ENCODE measurements at places on chromosomes 6 and 20. TPM values are rescaled to one million over a fixed set of nuclear protein-coding genes. Genes with fewer than 3 reads are reported as not detected.

- no peak for DNase-seq
These were observed 45.2 kb upstream of the FANCE start for GRCh38 chr6:35406711-35407485.

DNA sequence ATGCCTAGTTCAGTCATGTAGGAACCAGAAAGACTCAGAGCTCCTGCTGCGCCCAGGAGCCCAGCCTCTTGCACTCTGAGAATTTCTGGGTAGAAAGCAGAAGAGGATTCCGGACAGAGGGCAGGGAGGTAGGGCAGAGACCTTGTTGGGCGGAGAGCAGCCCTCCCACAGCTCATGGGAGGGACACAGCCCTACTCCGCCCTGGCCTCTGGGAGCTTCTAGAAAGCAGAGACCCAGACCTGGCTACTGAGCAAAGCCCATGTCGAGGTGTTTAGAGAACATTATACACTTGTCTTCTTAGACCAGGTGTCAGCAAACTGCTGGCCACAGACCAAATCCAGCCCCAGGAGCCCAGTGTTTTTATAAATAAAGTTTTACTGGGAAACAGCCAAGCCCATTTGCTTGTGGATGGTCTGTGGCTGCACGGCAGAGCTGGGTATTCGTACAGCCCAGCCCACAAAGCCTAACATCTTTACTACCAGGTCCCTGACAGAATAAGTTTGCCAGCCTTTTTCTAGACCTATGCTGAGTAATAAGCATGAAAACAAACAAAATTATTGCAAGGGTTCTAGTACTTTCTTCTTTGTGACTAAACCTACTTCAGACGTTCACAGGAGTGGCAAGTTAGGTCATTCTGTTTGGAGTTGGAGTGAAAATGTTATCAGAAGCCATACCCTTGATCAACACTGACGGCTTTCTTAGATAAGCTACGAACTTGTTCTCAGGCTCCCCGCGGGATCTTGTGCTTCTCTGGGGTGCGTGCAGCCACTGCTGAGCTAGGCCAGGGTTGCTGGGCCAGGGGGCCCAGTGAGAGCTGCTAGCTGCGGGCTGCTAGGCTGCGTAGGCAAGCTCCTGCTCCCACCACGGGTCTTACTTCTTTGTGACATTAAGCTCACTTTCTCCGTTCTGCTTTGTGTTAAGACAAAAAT, 235.1 kb upstream of the FOXQ1 start:
- no peak for DNase-seq

- DNase-seq: no peak
These were observed 24.2 kb downstream of the PRDM1 start for GRCh38 chr6:106110164-106110826.

Gene EBF4
- total RNA-seq: not detected

Gene NKAIN4
- not detected for total RNA-seq
